ENCODE measurements at places on chromosomes 16 and 17.

- ATAC-seq: no peak
These were observed 211.7 kb downstream of the ZFHX3 start for GRCh38 chr16:72836181-72836580.

- no peak for ATAC-seq
These were observed 155.9 kb upstream of the MYOCD start for GRCh38 chr17:12509801-12510200.

DNA sequence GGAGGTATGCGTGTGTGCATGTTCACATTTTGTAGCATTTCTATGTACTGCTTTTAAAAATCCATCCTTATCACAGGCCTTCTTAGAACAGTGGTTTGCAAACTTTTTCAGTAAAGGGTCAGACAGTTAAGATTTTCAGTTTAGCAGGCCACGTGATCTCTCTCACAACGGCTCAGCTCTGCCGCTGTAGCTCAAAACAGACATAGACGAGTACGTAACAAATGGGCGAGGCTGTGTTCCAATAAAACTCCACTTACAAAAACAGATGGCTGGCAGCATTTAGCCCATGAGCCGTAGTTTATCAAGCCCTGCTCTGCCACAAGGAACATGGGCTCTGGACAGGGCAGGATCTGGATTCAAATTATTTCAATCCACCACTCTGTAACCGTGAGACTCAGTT, 141.8 kb downstream of the XYLT1 start:
- no peak for ATAC-seq

- no peak for ATAC-seq
These were observed 16.3 kb downstream of the TNRC6A start for GRCh38 chr16:24745791-24746190.

GRCh38 chr16:20053336-20053735, 20.4 kb downstream of the GPR139 start:
- no peak for ATAC-seq

DNA sequence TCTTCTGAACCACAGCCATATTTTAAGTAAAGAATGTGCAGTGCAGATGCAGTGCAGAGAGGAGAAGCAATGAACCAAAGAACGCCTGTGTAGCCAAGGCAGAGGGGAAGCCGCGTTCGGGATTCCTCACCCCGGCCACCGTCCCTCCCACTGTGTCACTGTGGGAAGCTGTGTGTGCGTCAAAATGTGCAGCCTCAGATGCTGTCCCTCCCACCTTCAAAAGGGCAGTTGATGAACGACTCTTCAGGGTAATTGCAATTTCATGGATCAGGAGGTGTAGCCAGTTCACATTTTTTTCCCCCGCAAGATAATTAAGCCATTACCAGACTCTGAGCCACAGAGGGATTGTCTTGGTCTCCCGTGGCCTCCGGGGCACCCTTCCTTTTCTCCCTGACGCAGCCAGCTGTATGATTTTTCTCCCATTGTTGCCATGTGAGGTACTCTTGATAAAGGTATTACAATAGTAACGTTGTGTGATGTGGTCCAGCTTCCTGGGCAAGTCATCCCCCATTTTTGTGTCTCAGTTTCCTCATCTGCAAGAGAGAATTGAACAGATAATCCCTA, 190.0 kb downstream of the FOXL1 start:
- ATAC-seq: no peak

DNA sequence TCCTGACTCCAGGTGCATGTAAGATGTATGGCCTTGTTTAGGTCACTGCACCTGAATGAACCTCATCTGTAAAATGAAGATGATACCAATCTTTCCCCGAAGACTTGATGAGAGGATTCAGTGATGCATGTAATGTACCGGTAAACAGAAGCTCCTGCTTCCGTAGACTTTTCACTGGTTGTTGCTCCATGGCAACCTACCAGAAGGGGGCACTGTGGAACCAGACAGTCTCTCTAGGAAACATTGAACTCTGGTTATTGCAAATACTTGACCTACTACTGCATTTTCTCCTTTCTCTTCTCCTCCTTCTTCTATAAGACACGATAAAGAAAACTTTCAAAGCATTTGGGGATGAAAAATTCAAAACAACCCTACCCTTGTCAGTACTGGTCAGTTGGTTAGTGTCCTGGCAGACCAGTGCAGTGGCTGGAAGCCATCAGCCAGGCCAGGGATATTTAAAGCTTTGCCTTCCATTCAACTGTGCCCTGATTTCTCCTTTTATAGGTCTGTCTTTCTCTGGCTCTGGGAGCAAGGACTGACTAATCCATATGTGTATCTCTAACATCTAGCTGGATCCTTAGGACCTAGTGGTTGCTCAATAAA, 667.4 kb upstream of the SALL1 start:
- no peak for ATAC-seq

GRCh38 chr17:76538941-76539570, 788 bp upstream of the PRCD start:
- no peak for ATAC-seq

DNA sequence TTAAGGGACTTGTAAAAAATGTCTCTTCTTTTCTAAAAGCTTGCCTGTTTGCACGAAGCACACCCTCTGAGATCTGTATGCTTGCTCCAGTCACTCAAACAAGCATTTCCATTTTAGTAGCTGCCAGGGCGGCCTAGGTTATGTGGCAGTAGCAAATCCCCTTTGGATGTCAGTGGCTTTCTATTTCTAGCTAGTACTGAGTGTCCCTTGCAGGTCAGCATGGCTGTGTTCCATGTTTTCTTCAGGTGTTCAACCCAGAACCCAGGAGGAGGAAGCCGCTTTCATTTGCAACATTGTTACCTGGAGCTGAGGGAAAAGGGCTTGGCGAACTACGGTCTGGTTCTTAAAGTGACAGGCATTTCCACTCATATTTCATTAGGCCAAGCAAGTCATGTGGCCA, 36.4 kb downstream of the FOXL1 start:
- ATAC-seq: no peak

GRCh38 chr17:19991252-19991885, 13.7 kb upstream of the AKAP10 start:
- no peak for ATAC-seq

- ATAC-seq: no peak
These were observed 41.1 kb downstream of the TMEM11 start for GRCh38 chr17:21172846-21173245.

GRCh38 chr17:80644536-80644935, 99.9 kb downstream of the RPTOR start:
- ATAC-seq: no peak

- no peak for ATAC-seq
These were observed 26.7 kb upstream of the TOX3 start for GRCh38 chr16:52573365-52574299.

GRCh38 chr16:1731603-1732002, 25.6 kb downstream of the MAPK8IP3 start:
- ATAC-seq: no peak

DNA sequence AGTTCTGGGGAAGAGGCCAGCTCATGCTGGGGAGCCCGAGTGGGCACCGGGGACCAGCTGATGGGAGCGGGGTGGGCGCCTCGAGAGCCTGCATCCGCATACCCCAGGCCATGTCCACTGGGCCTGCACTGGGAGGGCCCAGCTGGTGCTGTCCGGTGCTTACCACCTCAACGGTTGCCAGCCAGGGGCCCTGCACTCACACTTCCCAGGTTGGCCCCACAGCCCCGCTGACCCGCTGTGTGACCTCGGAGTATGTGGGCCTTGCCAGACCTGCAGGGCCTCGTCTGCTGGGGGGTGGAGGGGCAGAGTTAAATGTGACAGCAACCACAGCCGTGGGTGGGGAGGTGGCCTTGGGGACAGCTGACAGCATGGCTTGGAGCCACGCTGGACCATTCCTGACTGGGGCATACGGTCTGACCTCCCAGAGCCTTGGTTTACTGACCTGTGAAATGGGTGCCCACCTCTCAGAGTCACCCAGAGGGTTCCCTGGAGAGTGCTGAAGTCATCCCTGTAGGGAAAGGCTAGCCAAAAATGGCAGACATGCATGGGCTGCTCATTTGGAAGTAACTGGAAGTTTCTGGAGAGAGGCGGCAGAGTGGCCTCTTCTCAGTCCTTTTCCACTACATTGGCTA, 5.4 kb upstream of the GAA start:
- no peak for ATAC-seq

DNA sequence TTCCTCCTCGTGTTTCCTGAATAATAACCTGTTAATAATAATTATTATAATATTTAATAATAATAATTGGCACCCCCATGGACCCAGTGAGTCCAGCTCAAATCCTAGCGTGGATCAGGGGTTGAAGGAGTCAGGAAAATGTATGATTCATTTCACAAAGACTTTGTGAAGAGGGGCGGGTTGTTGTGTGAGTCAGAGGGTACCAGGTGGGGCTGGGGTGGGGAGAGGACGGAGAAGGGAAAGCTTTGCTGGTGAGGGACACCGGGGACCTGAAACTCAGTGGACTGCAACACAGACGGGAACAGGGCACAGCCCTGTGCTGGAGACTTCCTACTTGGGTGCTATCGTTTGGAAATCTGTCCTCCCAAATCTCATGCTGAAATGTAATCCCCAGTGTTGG, 3.1 kb upstream of the ADORA2B start:
- ATAC-seq: no peak

GRCh38 chr17:17042851-17043460, 699 bp downstream of the MPRIP start:
- ATAC-seq: no peak

DNA sequence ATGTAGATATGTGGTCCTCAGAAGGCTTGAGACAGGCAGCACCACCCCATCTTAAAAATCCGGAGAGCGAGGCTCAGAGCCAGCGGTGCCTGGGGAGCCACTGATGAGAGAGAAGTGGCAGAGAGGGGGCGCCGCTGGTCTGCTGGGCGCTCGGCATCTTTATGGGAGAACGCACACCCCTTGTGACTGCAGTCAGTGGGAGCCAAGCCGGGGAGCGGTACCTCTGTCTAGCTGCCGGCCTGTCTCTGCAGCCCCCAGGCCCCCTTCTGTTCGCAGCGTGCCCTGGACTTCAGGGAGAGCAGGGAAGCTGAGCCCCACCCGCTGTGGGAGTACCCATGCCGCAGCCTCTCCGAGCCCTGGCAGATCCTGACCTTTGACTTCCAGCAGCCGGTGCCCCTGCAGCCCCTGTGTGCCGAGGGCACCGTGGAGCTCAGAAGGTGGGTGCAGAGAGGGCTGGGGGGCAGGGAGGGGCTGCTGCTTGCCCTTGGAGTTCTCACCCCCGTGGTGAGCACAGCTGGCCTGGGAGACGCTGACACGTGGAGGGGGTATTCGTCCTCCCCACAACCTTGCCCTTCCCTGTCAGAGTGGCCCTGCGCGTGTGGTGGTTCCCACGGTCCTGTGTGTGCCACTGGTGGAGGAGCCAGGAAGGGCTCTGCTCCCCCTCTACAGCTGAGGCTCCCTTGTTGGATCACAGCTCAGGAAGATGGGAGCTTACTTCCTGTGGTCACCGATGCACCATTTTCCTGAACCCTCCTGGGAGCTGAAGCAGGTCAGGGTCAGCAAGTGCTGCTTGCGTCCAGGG, 44.8 kb downstream of the PRMT7 start:
- no peak for ATAC-seq

DNA sequence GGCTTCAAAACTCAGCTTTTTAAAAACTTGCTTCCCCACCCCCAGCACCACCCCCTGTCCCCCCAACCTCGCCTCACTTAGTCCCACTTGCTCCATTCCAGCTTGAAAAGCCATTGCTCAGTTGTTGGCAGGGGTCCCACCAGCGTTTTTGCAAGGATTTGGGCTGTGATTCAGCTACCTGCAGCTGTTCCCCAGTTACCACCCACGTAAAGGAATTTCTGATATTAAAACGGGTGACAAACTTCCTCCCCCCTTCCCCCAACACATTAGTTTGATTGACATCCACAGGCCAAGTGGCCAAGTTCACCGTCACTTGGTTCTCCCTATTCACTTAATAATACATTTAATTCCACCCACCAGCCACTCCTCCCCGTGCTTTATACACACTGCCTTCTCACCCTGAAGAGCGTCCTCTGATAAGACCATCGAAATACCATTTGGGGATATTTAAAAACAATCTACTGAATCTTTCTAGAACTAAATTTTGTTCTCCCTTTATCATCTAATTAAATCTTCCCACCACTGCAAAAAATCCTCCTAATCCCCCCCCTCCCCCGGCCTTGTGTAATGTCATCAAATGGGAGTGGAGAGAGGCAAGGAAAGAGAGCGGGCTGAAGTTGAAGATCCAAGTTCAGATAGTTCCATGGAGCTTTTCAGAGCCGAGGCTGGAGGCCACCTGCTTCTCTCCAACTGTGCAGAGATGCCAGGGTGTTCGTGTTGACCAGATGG, 55.1 kb downstream of the SOX9 start:
- no peak for ATAC-seq

DNA sequence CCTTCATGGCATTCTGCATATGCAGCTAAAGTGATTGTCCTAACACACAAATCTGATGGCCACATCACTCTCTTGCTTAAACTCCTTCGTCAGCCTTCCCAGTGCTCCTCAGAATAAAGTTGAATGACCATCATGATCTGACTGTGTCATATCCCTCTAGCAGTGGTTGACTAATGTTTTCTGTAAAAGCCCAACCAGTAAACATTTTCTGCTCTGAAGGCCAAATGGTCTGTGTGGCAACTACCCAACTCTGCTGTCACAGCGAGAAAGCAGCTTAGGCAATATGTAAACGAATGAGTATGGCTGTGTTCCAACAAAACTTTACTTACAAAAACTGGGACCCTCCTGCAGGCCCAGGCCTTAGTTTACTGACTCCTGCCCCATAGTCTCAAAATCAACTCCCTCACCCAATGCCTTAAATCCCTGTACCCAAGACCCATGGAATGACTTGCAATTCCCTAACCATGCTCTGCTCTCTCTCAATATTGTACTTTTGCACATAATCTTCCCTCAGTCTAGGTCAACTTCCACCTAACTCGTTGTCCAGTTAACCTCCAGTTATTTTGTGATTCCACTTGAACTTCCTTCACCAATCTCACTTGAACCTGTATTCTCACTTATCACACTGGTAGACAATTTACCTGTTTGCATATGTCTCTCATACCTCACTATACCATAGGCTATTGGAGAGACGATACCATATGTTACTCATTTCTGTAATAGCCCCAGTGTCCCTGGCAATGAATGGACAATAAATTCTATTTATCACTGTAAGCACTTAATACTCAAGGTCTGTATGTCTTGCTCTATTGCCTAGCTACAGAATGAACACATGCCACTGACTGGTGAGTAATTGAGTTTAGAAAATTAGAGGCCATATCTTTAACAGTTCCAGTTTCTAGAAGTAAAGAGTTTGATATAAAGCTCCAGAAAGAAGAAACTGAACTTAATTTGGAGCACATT, 29.1 kb downstream of the TMEM100 start:
- ATAC-seq: no peak

DNA sequence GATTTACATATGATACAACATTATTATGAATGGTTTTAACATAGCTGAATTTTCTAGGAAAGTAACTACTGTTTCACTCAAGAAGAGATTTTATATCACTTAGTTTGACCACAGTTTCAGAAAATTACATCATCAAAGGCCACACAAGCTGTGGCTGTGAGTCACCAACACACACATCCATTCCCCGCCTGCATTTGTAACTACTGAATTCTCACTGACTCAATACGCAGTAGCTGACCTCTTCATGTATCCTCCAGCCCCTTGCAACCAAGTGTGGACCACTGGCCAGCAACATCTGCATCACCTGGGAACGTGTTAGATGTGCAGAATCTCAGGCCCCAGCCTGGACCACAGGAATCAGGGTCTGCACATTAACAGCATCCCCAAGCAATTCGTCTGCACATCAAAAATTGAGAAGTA, 197.6 kb downstream of the XYLT1 start:
- ATAC-seq: peak; percentile 97

All from activated CD4-positive, CD25-positive, alpha-beta regulatory T cell treated with anti-CD3 and anti-CD28 coated beads, Interleukin-2, amount 50 U/mL, for 24 hours (primary cell).